ENCODE measurements at places on chromosomes 7 and 10.

- no peak for DNase-seq
Observed at GRCh38 chr10:3783682-3784432, 1.2 kb downstream of the KLF6 start.

DNA sequence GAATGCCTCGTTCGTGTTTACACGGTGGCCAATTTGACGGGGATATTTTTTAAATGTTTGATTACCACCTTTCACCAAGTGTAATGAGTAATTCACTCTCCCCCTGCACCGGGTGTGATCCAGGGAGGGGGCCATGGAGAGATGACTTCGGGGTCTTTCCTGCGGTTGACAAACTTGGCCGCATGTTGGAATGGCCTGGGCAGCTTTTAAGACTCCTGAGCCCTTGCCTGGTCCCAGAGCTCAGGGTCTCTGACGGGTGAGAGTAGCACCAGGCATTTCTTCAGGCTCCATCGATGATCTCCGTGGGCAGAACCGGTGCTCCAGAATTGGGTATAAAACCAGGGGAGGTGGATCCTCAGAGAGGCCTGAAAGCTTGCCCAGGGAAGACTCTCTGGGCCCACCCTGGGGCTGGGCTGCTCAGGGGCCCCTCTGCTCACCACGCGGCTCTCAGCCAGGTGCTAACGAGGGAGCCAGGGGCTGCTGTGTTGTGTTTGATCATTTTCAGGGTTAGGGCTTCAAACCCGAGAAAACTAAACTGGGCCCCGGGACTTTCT, 882 bp downstream of the ZNF282 start:
- DNase-seq = peak; percentile 9

DNA sequence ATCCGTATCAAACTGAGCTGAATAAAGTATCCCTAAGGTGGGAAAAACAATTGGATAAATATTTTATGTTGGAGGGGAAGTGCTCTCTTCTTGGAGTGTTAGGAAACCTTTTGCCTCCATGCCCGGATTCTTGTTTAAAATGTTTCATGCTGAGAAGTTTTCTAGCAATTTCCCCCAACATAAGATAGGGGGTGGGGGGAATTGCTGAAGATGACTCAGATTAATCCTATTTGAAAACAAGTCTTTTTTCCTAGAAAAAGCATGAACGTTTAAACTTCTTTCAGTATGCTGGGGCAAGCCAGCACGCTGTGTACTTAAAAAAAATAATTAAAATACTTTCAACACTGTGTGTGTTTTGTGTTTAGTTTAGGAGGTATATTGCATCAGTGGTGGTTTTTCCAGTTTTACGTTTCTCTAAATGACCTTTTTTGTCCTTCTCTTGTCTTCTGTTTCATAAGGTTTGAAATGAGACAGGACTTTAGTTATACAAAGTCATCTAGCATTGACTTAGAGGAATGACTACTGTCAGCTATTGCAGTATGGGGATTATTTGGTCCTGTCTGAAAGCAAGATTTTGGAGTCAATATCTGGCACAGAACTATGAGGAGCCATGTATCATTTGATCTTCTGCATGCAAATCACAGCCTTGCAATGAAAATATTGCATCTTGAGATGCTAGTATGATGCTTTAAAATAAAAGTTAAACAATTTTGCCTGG, 295.9 kb downstream of the GATA3 start:
- no peak for DNase-seq

DNA sequence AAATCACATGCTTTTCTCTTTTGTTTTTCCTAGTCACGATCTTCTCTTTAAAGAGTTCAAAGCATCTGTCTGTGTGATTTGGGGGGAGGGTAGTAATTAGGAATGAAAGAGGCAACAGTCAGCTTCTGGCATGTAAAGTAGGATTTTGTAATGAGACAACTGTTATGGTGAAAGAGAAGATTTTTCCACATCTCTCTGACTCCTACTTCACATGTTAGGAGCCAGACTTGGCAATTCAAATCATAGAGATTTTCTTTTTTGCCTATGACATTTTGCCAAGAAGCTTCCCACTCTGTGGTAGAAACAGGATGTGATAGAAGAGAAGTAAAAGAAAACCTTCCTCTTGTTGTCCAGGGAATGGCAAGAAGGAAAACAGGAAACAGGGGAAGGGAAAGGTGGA, 38.3 kb upstream of the KLHL7 start:
- no peak for DNase-seq

DNA sequence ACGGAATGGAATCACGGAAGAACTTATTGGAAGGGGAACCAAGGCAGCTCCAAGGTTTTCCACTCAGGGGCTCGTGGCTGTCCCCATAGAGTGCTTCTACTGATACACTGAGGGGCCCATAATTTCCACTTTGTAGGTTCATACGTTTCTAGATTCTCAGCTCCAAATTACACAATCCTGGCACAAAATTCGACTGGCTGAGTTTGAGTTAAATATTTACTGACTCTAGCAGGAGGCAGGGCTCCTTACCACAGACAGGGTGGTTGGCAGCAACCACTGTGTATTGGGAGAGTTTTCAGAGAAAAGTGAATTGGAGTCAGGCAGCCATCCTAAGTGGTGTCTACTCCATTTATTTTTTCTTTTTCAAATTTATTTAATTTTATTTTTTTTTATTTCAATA, 55.4 kb upstream of the SEC61G start:
- no peak for DNase-seq

DNA sequence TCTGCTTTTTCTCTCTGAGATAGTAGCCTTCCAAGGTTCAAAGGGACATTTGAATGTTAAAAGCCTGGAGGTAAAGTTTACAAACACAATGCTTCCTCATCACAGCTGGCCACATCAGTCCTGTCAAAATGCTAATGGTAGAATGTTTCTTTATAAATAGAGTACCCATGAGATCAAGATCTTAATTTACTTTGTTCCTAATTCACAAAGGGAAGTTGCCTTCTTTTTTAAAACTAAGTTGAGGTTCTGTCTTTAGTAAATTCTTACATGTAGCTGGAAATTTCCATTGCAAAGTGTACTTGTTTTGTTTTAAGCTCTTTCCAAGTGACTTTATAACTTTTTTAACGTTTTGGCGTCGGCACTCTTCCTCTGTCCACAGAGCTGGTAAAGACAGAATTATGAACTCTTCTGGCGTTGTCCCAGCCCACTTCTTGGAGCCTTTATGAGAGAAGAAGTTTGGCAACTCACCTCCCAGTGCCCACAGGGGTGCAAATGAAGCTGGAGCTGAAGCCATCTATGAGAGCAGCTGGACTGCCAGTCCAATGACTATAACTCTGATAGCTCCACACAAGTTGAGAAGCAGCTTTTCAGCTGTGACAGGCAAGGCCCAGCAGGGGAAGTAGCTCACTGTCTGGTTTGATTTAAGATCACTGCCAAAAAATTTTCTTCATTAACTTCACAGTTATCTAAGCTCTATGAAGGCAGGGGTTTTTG, 23.3 kb downstream of the FZD1 start:
- DNase-seq = no peak
